NAMALWA (cell line): ENCODE measurements at places on chromosomes 3 and 15.

- no peak for DNase-seq
Observed at GRCh38 chr3:58241306-58242044, 3.9 kb downstream of the ABHD6 start.

DNA sequence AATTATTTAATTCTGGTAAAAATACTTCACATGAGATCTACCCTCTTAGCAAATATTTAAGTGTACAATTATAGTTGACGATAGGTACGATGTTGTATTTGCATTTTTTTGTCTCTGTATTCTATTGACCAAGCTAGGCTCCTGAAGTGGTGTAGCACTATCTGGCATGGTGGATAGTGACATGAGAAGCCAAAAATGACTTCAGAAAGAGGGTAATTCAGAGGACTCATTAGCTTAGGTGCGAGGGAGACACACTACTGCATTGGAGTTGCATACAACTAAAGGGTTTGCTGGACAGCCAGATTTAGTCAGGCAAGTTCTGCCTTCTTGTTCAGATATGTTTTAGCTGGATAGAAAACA, 50.6 kb downstream of the KBTBD8 start:
- DNase-seq, result peak; percentile 66

DNA sequence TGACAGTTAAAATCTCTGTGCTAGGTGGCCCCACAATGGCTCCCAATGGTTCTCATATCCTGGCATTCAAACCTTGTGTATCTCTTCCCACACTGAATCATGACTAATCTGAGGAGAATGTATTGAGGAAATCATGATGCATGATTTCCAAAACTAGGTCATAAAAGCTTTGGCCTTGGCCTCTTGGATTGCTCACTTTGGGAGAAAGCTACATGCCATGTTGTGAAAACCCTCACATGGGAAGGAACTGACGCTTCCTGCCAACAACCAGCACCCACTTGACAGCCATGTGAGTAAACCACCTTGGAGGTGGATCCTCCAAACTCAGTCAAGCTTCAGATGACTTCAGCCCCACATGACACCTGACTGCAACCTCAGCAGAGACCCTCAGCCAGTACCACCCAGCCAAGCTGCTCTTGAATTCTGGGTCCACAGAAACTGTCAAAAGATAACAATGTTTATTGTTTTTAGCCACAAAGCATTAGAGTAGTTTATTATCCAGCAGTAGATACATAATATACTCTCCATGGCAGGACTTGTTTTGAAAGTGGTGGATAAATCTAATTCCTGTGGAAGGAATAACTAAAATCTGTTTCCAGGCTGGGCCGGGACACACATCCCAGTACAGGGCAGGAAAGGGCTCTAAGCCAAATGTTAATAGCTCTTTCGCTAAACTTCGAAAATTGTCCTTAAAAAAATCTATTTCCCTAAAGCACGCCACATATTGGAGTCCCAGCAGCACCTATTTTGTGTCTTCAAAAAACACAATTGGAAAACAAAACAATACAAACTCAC, 1.0 kb upstream of the ZNF620 start:
- no peak for DNase-seq

- DNase-seq, result no peak
Observed at GRCh38 chr15:98767692-98768091, 119.4 kb downstream of the IGF1R start.

DNA sequence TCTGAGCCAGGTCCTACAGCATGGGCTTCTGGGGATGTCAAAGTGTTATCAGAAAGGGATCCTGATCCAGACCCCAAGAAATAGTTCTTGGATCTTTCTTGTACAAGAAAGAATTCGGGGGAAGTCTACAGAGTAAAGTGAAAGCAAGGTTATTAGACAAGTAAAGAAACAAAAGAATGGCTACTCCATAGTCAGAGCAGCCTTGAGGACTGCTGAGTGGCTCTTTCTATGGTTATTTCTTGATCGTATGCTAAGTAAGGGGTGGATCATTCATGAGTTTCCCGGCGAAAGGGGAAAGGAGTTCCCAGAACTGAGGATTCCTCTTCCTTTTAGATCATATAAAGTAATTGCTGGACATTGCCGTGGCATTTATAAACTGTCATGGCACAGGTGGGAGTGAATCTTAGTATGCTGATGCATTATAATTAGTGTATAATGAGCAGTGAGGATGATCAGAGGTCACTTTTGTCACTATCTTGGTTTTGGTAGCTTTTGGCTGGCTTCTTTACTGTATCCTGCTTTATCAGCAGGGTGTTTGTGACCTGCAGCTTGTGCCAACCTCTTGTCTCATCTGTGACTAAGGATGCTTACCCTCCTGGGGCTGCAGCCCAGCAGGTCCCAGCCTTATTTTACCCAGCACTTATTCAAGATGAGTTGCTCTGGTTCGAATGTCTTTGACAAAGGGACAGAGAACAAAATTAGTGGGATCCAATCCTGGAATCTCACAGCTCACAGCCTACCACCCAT, 41.0 kb downstream of the CRYGS start:
- DNase-seq, result no peak

DNA sequence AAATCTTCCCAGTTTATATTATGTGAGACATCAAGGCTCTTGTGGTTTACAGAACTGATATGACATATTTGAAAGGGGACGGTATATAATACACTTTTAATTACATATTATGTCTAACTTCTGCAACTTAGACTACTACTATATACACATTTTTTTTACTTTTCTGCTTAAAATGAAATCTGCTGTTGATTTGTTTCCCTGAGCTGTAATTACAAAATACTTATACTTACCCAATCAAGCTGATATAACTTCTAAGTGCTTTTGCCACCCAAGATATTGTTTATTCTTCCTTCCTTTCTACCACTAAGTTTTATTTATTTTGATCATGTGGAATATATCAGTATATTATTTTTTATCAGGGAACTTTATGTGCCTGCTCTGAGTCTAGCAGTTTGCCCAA, 654.0 kb upstream of the TGFBR2 start:
- no peak for DNase-seq

DNA sequence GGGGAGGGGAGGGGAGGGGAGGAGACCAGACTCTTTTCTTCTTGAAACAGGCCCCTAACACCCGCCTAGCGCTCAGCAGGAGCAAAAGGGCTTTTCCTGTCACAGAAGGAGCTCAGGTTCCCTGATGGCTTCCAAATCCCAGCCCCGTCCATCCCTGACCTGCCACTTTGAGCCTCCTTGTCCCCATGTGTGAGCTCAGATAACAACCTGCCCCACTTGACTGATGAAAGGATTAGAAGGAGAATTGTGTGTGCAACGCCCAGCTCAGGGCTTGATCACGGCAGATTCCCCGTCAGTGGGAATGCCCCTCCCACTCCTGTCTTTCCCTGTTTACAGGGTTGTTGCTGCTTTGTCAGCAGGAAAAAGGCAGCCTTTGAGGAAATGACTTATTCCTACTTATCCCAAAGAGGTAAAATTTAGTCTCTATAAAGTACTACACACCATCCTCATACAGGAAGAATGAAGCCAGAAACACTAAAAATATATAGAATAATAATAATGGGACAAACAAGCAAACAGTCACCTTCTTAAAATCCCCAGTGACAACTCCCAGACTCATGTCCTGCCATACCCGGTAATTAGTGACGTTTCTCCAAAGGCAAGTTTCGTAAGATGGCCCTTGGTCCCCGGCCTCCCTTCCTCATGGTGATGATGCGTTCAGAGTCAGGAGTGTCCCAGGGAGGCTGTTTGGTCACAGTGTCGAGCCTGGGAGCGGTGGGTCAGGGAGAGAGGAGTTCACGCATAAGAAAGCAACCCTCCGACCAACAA, 6.1 kb upstream of the LRRC15 start:
- DNase-seq, result no peak

GRCh38 chr3:156513619-156514018, 41.3 kb downstream of the SSR3 start:
- no peak for DNase-seq

DNA sequence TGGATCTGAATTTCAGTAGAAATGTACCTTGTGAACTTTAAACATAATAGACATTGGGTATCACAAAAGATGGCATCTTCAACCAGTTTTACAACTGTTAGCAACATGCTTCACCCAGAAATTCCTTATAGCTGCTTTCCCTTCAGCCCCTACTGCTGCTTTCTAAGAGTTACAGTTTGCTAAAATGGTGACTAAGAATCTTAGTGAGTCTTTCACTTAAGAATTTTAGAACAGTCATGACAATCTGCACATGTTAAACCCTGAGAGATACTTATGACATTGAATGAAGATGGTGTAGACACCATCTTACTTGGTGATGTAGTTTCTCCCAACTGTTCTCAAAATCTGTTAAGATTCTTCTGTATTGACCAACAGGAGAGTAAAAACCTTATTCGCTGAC, 129.7 kb upstream of the UBE2E1 start:
- DNase-seq, result no peak

- DNase-seq, result no peak
Observed at GRCh38 chr3:8210882-8211341, 290.7 kb upstream of the LMCD1 start.

DNA sequence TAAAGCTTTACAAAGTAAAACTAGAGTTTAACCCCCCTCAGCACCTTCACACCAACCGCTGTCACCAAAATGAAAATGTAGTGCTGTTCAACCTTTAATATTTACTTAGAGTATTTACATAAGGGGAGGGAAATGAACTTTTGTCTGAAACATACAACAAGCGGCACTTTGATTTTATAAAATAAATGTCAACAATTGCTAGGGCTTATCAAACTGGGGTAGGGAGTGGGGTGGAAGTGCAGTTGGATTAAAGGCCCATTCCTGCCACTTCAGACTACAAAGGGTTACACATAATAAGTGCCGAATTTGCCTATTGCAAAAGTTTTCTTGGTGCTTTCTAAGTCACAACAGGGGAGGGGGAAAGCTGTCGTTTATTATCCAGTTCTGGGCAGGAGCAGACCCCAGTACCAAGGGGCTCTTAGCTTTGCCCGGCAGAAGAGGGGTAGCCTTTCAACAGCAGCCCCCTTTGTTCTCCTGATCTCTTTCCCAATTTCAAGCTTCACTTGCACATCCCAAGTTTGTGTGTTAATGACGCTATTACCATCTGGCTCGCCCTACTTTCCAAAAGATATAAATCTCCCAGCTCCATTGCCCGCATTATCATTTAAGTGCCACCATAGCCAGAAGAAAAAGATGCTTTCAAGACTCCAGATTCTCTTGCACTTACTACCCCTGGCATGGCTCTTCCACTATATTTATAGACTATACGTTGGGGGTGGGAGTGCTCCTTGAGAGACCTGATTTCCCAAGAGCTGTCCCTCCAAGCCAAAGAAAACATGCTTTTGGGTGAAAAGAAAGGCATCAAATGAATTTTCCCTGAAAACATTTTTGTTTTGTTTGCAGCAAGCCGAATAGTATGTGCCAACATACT, 17.0 kb downstream of the SOX2 start:
- DNase-seq, result no peak

- no peak for DNase-seq
Observed at GRCh38 chr15:48559285-48559684, 86.2 kb downstream of the FBN1 start.

GRCh38 chr15:62141643-62142588, 23.2 kb downstream of the C2CD4B start:
- DNase-seq, result no peak

- DNase-seq, result no peak
Observed at GRCh38 chr15:47812470-47812999, 95.2 kb downstream of the SEMA6D start.

GRCh38 chr3:56366641-56367162, 101.6 kb downstream of the ERC2 start:
- DNase-seq, result no peak

GRCh38 chr3:46122091-46122490, 86.0 kb downstream of the CCR1 start:
- DNase-seq, result no peak

DNA sequence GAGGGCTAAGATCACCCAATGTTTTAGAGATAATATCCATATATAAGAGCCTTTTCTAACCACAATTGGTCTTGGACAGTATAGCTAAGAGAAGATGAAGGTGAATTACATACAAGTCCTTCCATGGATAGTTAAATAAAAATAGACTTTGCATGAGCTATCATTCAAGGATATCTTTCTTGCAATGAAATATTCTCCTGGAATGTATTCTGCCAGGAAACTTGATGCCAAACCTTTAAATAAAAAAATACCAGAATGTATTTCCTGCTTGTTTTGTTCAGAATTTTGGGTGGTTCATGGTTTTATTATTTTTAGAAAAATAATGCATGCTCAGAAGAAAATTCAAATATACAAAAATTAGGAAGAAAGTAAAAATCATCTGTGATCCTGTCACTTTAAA, 88.8 kb upstream of the PPIB start:
- DNase-seq, result no peak

GRCh38 chr3:190996181-190996775, 133.8 kb upstream of the GMNC start:
- no peak for DNase-seq

GRCh38 chr3:73497646-73498406, 126.9 kb downstream of the PDZRN3 start:
- no peak for DNase-seq

- no peak for DNase-seq
Observed at GRCh38 chr15:67746022-67746421, 79.3 kb upstream of the SKOR1 start.

DNA sequence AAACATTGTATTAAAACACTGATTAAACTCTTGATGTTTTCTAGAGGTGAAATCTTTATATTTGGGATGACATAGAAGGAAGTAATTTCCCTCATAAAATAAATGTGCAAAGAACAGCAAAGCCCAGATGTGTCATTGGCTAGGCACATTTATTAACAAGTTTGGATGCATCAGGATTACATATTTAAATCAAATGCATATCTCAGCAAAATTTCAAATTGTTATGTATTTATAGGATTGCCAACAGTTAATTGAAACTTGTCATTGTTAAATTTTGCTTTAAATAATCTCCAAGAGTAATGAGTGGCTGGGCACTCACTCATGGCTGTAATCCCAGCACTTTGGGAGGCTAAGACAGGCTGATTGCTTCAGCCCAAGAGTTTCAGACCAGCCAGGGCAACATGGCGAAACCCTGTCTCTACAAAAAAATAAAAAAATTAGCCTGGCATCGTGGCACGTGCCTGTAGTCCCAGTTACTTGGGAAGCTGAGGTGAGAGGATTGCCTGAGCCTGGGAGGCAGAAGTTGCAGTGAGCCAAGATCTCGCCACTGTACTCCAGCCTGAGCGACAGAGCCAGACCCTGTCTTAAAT, 28.2 kb downstream of the ARIH1 start:
- DNase-seq, result no peak

DNA sequence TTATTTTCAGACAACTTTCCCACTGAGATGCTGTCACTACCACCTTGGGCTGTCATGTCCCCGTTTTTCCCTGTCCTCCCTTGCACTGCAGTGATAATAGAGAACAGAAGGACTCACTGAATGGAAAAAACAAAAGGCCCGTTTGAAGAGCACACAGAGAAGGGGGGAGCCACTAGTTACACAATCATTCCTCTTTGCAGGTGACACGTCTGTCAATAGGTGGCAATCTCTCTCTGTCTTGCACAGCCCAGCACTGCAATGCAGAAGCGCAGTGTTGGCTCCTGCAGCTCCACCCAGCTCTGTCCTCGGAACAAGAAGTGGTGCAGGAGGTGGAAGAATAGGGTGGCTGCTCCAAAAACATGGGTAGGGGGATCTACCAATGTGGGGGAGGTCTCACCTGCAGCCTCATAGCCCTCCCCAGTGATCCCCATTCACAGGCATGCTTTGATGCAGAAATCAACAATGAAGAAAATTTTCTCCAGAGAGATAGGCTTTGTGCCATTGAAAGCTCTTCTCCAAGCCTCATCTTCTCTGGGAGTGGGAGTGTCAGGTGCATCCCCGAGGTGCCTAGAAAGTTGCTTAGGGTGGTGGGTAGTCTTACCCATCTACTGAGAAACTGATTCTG, 31.8 kb downstream of the FSTL1 start:
- peak; percentile 78 for DNase-seq

GRCh38 chr3:82293867-82294266, 532.4 kb upstream of the GBE1 start:
- no peak for DNase-seq

GRCh38 chr15:99478977-99479376, 86.8 kb upstream of the MEF2A start:
- DNase-seq, result no peak
